Colonic mucosa (tissue), 4 donors: ENCODE measurements at places on chromosomes 3 and 15. TPM values are rescaled to one million over a fixed set of nuclear protein-coding genes. Genes with fewer than 3 reads are reported as not detected.

DNA sequence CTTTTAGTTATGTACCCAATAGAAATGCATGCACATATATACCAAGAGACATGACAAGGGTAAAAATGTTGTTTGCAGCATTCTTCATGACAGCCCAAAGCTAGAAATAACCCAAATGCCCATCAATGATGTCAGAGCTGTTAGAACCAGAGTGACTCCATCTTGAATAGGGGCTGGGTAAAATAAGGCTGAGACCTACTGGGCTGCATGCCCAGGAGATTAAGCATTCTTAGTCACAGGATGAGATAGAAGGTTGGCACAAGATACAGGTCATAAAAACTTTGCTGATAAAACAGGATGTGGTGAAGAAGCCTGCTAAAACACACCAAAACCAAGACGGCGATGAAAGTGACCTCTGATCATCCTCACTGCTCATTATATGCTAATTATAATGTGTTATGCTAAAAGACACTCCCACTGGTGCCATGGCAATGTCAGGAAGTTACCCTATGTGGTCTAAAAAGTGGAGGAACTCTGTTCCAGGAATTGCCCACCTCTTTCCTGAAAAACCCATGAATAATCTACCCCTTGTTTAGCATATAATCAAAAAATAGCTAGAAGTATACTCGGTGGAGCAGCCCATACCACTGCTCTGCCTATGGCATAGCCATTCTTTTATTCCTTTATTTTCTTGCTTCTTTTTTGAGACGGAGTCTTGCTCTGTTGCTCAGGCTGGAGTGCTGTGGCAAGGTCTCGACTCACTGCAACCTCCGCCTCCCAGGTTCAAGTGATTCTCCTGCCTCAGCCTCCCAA lies 32.9 kb downstream of the ZBTB11 start:
- no peak for DNase-seq

GRCh38 chr3:67094167-67094566 lies 96.1 kb downstream of the KBTBD8 start:
- peak; percentile 30 for DNase-seq

- DNase-seq = no peak
These were observed 854.4 kb downstream of the SQOR start for GRCh38 chr15:46489276-46489675.

- no peak for DNase-seq
These were observed 105.5 kb upstream of the MRPL3 start for GRCh38 chr3:131608296-131608695.

Gene TMEM266
- total RNA-seq = not detected

Gene ATP8B4
- total RNA-seq = 3.0 TPM

DNA sequence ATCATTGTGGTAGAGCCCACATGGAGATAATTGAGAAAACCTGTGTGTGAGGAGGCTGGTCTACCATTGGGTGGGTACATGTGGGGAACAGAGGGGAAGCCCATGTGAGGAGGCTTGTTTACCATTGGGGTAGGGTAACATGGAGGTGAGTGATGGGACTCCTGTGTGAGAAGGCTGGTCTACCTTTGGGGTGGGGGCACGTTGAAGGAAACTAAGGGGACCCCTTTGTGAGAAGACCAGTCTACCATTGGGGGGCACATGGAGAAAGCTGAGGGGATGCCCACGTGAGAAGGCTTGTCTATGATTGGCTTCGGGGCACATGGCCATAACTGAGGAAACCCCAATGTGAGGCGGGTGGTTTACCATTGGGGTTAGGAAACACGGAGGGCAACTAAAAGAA lies 158.5 kb downstream of the FBLN2 start:
- no peak for DNase-seq

DNA sequence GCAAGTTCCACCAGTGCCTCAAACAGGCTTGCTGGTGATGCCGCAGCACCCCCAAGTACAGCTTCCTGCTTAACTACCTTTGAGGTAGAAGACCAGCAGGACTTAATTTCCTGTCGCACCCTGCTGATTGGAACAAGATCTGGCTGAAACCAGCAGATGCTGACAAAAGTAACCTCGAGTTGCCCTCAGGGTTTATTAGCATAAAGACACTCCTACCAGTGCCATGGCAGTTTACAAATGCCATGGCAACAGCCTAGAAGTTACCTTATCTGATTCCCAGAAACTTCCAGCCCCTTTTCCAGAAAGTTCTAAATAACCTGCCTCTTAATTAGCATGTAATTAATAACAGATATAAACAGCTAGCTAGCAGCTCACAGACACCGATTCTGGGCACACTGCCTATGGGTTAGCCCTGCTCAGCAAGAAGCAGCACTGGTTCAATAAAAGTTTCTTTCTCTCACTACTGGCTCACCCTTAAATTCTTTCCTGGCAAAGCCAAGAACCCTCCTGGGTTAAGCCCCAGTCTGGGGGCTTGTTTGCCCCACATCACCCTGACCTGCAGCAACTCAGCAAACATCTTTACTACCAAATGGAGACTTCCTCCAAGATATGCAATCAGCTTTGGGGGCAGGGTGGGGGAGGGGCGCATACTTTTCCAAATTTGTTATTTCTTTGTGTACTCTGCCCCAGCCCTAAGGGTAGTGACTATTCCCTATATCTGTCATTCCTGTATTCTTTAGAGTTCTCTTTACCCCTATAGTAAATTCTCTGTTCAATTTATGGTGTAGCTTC lies 54.2 kb downstream of the MAP4 start:
- DNase-seq = peak; percentile 27

Gene HYKK
- 7.6 TPM for total RNA-seq

- DNase-seq = no peak
These were observed 69.7 kb upstream of the LARS2 start for GRCh38 chr3:45318689-45319088.

GRCh38 chr3:142626971-142627370 lies 30.8 kb downstream of the PLS1 start:
- DNase-seq = no peak

Gene AGBL1
- total RNA-seq = 0.24 TPM

DNA sequence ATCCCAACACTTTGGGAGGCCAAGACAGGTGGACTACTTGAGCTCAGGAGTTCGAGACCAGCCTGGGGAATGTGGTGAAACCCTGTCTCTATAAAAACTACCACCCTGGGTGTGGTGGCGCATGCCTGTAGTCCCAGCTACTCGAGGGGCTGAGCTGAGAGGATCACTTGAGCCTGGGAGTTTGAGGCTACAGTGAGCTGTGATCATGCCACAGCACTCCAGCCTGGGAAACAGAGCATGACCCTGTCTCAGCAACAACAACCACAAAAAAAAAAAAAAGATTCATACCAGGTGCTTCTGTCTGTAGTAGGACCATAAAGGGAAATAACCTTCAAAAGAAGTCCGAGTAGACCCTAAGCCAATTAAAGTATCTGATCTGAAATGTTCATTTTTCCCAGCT lies 94.5 kb downstream of the SERPINI1 start:
- DNase-seq = no peak

GRCh38 chr3:105606016-105606415 lies 239.3 kb downstream of the ALCAM start:
- no peak for DNase-seq

- no peak for DNase-seq
These were observed 265.2 kb upstream of the GOLGA6L4 start for GRCh38 chr15:83970295-83970890.

- no peak for DNase-seq
These were observed 478 bp downstream of the GPR15 start for GRCh38 chr3:98532275-98532637.

GRCh38 chr15:93372865-93373223 lies 283.8 kb upstream of the RGMA start:
- no peak for DNase-seq
